ENCODE measurements at places on chromosomes 7 and 10.

DNA sequence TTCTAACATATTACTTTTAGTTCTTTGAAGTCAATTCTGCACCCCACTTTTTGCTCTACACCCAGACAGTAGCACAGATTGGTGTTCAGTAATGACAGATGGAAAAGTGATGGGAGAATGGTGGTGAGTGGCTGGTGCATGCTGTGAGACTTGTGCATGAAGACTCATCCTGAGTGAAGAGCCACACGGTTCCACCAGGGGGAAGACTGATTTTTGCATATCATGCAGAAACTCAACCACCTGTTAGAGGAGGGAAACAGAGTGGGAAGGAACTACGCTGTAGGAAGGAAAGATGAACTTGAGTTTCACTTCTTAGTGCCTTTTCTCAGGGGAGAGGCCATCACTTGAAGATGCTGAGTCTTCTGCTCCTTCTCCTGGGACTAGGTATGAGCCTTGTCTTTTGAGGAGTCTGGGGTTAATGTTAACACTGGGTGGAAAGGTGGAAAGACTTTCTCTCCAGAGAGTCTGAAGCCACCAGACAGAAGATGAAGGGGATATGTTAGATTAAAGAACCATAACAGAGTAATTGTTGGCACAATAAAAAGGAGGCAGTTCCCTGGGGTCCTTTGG, 9.3 kb upstream of the PRSS1 start:
- DNase-seq: no peak

GRCh38 chr7:154571772-154572171, 431.2 kb downstream of the PAXIP1 start:
- DNase-seq: no peak

DNA sequence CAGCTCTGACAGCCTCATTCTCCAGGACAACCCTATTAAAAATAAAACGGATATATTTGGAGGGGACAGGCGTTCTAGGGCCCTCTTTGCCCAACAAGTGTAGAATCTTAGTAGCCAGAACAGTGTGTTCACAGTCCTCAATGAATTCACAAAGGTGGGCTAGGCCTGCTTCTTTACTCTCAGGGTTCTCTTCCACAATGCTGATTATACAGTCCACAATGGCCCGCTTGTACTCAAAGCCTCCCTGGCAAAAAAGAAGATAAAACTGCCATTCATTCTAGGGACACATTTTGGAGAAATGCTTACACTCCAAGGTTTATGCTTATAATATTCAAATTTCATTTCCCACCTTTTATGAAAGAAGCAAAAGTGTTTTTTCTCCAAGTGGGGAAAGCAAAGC, 62.6 kb downstream of the MEST start:
- DNase-seq: no peak

DNA sequence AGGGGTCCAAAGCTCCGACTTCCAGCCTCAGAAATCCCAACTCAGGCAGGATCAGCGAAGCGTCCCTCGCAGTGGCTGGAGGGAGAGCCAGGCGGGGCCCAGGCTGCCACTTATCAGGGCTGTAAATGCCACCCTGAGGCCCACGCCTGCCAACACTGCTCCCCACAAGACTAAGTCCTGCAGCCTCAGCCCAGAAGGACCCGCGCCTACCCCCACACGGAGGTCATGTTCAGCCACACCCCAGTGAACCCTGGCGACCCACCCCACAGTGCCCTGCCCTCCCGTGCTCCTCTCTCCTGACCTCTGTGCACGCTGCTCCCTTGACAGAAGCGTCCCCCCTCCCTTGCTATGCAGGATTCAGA, 3.2 kb downstream of the PSMG3 start:
- DNase-seq: no peak
